ENCODE measurements at places on chromosomes 13 and 19.

- DNase-seq, result no peak
These were observed 11.5 kb upstream of the SPART start for GRCh38 chr13:36357692-36358091.

GRCh38 chr13:113422807-113423519, 30.3 kb downstream of the ADPRHL1 start:
- DNase-seq, result no peak

DNA sequence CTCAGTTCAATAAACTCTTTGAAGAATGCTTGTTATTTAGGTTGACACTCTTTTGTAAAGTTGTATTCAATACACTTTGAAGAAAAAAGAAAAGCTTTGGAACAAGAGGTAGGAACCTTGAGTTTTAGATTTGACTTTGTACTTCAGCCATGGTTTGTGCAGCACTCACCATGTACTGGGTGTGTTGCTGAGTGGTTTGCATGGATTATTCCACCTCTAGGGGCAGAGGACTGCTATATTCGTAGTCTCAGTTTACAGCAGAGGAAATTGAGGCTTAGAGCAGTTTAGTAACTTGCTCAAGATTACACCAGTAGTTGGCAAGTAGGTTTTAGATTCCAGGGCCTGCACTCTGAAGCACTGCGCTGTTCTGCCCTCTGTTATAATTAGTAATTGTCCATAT, 68.8 kb downstream of the DNAJC3 start:
- no peak for DNase-seq

- DNase-seq, result no peak
These were observed 14.3 kb downstream of the CCDC97 start for GRCh38 chr19:41324231-41324702.

DNA sequence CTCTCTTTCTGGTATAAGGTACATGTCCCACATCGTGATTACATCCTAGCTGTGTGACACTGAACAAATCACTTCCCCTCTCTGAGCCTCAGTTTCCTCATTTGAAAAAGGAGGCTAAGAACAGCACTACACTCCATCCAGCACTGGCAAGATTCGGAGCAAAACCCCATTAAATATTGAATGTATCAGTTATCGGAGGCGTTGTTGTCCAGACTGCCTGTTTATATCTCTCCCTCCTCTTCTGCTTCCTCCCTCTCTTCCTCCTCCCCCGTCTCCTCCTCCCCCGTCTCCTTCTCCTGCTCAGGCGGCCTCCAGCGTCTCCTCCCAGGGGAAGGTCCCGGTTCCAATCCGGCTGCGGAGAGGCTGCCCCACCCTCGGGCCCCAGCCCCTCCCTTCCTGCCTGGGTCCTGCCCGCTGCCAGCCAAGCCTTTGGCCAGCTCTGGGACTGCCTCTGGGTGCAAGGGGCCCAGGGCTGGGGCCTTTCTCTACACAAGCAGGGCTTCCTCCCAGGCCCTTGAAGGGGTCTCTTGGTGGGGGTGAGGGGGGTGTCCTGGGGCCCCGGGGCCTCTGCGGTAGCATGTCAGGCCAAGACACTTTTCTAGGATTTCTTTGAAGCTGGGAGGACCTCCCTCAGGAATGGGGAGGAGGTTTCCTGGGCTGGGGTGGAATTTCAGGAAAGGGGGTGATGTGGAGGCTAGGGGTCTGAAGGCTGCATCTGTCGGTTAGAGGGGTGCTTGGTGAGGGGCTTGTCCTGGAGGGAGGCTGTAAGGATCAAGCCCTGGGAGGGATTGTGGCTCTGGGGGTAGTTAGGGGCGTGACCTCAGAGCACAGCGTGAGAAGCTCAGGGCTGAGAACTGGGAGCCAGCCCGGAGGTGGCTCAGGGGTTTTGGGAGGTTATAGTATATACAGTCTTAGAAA, 1.9 kb downstream of the RRAS start:
- no peak for DNase-seq

DNA sequence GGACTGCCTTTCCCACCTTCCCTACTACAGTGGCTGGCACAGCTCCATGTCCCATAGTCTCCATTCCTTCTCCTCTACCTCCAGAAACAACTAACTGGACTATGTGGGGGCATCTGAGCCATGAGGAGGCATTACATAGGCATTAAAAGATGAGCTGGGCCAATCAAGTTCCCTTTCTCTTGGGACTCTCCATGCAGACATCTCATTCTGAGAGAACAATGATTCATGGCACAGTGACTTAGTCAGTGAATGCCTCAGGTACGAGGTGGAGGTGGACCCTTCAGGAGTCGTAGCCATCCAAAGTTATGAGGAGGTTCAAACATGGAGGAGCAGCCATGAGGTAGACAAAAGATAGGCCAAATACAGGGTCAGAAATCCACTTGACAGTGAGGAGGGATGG, 70.0 kb downstream of the GPC6 start:
- no peak for DNase-seq

GRCh38 chr19:31351056-31351854, 2.0 kb upstream of the TSHZ3 start:
- no peak for DNase-seq
